ENCODE measurements at places on chromosomes 7 and 10.

GRCh38 chr10:105509517-105509916 lies 868.4 kb downstream of the SORCS3 start:
- no peak for DNase-seq

DNA sequence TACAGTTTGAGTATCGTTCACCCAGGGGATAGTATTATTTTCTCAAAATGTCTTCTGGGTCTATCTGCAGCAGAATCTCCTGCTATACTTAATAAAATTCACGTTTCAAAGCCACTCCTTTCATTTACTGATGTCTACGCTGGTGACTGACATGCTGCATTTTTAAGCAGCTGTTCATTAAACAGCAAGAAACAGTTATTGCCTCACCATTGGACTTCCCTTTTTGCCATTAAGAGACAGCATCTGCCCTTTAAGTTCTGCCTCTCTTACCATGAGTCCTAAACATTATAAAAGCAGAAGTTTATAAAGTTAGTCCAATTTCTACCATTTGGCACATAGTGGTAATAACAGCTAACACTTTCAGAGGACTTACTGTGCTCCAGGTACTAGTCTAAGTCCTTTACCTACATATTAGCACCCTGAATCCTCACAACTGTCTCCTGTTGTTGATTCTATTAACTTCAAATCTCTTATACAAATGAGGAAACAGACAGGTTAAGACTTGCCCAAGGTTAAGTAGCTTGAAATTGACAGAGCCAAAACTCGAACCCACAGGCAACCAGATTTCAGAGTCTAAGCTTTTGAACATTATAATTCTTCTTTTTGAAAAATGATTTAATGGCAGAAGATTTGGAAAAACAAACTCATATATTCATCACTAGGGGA lies 169.5 kb downstream of the SNX13 start:
- DNase-seq: peak; percentile 40

DNA sequence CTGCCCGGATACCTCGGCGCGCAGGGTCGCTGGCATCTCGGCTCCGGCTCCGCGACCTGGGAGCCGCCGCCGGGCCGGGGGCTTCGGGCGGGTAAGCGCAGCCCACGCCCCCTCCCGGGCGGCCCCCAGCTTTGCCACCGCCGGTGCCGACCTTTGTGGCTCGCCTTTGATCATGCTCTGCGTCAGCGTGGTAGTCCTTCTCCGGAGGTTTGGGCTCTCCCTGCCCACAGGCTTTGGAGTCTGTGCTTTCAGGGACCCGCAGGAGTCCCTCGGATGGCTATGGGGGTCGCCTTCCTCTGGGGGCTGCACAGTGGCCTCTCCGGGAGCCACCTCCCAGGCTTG lies 7.3 kb downstream of the ATP6V1F start:
- no peak for DNase-seq

- DNase-seq: no peak
These were observed 51.0 kb upstream of the NKX6-2 start for GRCh38 chr10:132836832-132837540.

GRCh38 chr10:101575091-101575490 lies 13.0 kb downstream of the POLL start:
- DNase-seq: no peak

GRCh38 chr10:329361-330099 lies 194.3 kb downstream of the ZMYND11 start:
- DNase-seq: peak; percentile 56

- DNase-seq: no peak
These were observed 550.7 kb upstream of the MGMT start for GRCh38 chr10:128916383-128916782.

DNA sequence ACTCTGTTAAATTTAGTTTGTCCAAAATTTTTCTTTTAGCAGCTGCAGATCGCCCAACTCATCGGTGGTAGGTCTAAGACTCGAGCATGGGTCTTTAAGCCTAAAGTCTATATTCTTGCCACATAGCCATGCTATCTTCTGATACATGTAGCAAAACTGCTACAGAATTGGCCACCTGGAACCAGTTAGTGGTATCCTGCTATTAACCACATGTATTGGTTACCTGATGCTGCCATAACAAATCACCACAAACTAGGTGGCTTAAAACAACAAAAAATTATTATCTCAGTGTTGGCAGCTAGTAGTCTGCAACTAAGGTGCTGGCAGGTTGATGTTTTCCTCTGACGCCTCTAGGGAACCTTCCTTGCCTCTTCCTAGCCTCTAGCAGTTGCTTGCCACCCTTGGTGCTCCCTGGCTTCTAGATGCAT lies 96.7 kb upstream of the PIK3CG start:
- no peak for DNase-seq

GRCh38 chr10:45561952-45562351 lies 110.6 kb downstream of the ZFAND4 start:
- DNase-seq: no peak

GRCh38 chr7:17015598-17016031 lies 133.8 kb upstream of the AGR3 start:
- DNase-seq: no peak

DNA sequence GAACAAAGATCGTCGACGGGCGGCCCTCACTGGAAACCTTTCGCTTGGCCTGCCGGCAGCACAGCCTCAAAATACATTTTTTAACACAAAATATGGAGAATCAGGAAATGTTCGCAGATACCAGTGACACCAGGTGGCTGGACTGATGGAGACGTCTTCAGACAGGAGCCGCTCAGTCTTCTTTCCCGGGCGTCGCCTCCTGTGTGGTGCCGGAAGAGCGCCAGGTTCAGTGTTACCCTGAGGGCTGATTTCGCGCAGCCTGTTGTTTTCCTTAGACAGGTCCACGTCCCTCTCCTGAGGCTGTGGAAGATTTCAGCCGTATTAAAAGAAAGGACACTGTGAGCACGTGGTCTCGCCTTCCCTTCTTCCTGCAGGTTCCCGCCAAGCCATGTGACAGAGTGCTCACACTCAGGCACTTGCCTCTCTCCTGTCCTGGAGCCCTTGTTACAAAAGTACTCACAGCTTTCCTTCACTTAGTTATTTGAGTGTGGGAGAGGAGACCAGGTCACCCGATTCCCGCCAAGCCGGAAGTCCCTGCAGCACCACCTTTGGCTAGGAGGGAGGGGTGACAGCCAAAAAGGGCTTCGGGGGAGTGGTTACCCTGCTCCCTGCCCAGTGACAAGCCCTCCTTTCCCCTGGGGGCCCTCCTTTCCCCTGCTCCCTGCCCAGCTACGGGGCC lies 21.7 kb upstream of the PWWP2B start:
- no peak for DNase-seq

- peak; percentile 63 for DNase-seq
These were observed 82.6 kb upstream of the ELMO1 start for GRCh38 chr7:37531225-37531624.

DNA sequence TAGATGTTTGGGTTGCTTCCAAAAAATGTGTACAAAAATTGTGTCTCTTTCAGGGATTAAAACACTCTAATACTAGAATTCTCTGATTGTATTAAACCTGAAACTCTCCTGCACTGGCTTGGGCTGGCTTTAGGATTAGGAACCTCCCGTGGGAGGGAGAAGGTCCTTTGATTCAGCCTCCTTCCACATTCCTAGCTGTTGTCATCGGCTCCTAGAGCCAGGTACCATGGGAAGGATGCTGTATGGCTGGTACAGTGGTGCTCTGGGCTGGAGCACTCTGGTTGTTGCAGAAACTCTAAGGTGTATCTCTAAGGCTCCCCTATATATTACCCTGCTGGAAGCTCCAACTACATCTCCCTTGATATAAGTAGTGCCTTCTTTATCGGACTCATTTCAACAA lies 245.2 kb upstream of the FOXK1 start:
- DNase-seq: no peak
